ENCODE measurements at places on chromosomes 3 and 15.

DNA sequence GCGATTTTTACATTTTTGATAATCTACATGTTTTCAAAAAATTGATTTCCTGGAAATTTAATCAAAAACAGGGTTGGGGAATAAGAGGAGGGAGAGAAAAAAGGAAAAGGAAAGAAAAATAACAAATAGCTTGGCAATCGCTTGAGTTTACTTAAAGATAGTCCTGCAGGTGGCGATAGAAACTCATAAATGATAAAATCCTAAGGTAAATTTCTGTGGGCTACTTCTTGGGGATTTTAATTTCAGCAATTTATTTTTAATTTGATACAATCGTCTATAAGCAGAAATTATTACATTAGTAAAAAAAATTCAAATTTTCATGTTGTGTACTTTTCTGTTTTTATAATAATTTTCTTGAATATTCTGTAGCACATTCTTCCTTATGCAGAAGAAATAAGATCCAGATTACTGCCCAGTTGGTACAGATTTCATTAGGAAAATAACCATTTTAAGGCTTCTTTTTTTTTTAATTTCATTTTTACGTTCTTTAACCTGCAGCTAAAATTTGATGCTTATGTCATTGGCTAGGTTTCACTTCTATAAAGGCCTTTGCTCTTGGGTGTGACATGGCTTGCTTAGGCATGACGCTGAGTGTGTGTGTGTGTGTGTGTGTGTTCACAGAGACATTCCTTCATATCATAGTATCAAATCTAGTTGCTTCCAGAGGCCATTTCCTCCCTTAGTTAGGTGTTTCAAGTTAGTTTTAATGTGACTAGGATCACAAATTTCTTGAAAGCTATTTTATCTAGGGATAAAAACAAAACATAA is 181.8 kb downstream of the MCTP2 start:
- DNase-seq, result no peak

- no peak for DNase-seq
These were observed 6.1 kb downstream of the IL17RD start for GRCh38 chr3:57158813-57159738.

GRCh38 chr15:40618023-40618422 is 24.0 kb downstream of the KNL1 start:
- no peak for DNase-seq

GRCh38 chr3:71629711-71630110 is 46.2 kb upstream of the FOXP1 start:
- no peak for DNase-seq

DNA sequence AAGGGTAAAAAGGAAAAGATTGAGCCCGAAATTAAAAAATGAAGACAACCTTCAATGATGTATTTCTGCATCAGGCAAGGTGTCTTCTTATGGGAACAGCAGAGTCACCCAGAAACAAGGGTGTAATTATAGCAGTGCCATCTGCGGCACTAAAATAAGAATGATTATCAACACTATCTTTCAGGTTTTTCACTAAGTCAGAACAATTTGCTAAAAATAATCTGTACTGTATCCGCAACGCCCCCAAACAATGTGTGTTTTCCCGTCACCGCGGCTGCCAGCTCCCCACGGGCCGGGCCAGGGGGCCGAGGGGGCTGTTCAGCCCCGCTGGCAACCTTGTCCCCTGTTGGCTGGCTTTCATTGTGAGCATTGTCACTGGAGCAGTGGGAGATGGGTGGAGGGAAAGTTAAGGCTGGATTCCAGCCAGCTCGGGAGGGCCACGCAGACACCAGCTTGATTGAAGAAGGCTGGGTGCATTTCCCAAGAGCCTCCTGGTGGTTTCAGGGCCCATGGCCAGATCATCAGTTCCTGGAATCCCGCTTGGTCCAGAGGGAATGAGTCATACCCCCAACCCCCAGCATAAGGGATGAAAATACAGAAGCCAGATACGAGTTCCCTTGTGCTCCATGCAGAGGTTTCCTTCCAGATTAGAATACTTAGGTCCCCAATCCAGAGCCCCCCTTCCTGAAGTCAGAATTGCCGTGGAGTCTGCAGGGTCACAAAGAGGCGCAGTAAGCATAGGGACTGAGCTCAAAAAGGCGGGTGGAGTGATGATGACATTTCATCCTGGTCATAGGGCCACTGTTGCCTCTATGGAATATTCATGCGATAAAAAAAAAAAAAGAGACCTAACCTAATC is 90.2 kb upstream of the KLF13 start:
- DNase-seq, result no peak

DNA sequence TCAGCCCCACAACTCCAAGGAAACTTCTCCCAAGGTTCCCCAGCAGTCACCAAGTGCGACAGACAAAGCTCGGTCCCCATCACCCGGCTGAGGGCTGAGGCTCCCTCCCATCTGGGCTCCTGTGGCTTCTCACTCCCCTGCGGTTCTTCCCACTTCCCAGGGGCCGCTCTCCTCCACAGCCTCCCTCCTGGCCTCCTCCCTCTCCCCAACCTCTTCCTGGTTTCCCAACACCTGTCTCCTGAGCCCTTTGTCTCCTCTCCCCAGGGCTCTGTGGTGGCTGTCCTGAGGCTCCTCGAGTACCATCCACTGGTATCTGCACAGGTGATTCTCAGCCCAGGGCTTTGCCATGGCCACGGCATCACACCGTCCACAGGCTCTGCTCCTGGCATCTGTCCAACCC is 113.2 kb upstream of the NSMCE3 start:
- DNase-seq, result no peak

DNA sequence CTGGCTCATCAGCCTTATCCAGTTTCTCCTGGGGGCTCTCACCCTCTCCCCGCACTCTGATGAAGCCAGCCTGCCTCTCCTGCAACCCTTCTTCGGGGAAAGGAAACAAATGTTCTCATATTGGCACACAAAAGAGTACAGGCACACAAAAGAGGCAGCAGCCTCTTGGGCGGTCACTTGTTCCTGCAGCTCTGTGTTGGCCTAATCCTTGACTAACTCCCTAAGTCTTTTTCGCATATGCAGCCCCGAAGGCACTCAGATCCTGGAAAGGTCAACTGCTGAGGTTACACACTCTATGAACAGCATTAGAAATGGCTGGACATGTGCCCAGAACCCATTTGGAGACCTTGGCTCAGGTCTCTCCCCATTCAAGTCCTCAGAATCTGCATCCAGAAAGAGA is 7.4 kb upstream of the CAMP start:
- no peak for DNase-seq

- DNase-seq, result no peak
These were observed 107.1 kb downstream of the ZMAT3 start for GRCh38 chr3:178964551-178964950.

DNA sequence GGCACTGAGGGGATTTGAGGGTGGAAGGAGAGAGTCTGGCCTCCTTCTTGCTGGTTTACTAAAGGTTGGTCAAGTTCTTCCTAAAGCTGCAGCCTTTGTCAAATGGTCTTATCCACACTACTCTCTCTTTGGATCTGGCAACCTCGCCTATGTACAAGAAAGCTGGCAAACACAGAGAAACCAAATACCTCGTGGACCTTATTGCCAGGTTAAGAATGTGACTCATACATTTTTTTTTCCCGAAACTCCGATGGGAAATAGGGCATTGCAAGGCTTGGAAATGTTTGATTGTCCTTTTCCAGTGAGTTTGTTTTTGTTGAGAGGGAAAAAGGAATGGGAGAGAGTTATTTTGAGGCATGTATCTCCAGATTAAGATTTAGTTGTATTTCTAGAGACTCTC is 13.9 kb downstream of the EOMES start:
- DNase-seq, result no peak

DNA sequence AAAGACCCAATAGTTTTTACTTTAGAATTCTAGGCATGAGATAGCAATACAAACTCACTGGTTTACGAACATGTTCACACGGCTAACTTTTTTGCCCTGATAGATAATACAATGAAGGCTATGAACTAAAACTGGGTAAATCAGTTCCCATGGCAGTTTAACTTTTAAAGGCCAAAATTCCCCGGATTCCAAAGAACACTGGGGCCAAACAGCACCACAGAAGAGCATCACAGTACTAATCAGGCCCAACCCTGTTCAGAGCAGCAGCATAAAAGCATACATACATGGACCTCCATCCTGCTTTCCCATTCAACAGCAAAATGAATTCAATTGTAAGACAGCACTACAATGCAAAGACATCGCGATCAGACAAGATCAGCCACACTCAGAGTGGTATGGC is 540.3 kb upstream of the CCDC54 start:
- no peak for DNase-seq

DNA sequence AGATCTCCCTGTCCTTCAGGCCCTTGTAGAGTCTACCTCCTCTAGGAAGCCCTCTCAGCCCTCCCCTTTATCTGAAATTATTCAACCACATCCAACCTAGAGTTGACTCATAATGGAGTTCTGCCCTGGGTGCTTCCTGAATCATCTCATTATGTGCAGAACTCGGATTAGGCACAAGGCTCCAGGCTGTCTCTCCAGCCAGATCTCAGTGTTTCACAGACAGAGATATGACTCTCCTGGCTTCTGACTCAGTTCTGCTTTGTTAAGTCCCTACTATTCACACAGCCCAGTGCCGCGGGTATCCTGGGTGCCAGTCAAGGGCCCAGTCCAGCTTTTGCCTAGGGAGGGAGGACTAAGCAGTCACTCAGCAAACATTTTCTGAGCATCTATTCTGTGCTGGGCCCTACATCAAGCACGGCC is 9.3 kb downstream of the STRA6 start:
- no peak for DNase-seq

GRCh38 chr3:24344784-24345439 is 149.7 kb downstream of the THRB start:
- no peak for DNase-seq

DNA sequence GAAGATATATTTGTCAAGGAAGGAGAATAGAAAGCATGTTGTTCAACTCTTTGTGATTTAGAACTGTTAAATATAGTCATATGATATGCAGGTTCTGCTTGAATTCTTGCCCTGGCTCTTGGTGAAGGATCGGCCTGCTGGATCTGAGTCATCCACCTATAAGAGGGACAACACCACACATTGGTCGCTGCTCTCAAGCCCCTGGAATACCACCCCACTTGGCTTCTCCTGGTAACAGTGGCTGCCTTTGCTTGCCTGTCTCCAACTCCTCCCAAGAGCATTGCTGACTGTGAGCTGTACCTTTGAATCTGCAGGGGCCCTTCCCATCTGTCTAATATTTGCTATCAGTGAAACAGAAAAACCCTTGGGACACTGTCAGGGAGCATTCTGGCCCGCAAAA is 78.9 kb upstream of the DGKG start:
- DNase-seq, result no peak

DNA sequence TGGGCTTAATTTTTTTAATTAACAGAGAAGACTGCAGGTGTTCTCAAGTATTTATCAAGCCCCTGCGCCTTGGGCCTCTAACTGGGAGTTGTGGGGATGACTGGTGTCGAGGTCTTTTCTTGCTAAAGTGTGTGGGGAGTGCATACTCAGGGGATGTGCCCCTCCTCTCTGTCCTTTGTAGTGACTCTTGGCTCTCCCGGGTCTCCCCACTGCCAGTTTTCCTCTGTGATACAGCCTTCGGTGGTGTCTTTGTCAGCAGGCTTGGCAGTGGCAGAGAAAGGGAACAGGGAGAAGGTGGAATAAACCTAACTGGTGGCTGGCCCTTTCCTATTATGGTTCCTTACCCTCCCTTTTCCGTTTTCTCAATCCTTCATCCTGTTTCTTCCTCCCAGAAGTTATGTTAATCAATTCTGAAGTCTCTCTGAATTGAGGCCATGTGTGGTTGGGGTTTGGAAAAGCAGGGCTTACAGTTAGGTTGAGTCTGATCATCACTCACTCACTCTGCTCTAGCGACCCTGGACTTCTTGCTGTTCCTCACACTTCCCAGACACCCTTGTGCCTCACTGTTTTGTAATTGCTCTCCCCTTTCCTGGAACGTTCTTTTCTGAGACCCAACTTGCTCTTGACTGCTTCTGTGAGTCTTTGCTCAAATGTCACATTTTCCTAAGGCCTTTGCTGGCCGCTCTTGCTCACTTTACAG is 158.1 kb downstream of the PTPRG start:
- no peak for DNase-seq

DNA sequence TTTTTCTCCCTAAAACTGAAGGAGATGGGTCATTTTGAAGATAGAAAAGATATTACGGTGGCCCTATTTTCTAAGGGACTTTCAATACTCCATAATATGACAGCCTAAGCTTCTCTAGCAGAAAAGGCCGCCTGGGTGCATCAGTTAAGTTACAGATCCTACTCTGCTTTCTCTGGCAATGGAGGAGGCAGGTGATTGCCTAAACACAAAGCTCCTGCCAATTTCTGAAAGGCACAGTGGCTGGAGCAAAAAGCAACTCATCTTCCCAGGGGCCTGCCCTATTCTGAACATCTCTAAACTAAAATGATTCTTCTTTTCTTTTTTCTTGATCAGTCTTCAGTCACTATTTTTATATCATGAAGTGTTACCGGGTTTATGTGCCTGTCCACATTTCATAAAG is 276.7 kb downstream of the CNTN4 start:
- no peak for DNase-seq

DNA sequence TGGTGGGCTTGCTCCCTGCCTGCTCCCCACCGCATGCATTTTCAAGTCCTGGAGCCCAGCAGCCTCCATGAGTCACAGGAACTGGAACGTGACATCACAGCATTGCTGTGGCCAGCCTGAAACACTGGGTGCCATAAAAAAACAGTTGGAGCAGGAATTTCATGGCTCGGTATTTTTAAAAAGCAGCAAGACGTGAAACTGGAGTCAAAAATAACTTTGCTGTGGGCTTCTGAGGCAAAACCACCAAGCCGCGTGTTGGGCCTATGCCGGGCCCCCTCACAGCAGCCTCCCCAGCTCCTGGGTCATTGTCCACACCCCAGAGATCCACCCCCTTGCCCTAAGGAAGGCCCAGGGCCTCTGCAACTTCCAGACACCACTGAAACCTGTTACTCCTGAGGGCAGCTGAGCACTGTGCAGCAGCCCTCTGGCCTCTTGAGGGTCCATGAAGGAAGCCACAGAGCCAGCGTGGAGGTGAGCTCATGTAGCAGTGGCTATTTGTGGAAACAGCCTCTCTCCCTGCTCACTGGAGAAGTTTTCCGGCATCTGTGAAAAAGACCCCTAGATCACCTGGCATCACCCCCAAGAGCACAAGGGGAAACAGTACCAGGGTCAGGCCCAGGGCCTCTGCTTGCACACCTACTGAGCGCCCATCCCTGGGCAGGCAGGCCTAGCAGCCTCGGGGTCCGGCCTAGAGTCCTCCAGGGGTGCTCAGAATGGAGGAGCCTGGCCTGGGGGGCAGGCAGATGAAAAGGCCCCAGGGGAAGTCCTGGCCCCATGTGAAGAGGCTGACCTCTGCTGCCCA is 34.0 kb upstream of the DUSP7 start:
- DNase-seq, result no peak

DNA sequence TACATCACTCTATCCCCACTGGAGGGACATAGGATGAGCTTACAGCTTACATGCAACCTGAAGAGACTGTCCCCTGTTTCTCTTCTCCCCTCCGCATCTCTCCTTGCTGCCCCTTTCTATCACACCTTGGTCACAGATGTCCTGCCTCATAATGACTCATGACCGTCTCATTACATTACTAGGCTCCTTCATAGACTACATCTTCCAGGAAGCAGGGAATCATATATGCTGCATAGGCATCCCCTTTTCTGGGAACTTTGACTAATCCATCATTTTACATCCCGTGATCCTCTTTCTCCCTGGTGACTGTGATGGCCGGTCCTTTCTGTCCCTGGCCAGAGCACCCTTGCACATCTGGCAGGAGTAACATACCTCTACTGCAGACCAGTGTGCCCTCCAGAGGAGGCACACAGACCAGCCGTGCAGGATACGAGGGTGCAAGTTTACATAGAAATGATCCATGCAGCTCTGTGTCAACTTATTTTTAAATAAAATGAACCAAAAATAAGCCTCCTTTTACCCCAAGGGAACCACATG is 188.9 kb downstream of the CACNA2D3 start:
- DNase-seq, result no peak

Measured in stimulated activated CD4-positive, alpha-beta T cell treated with anti-CD3 and anti-CD28 coated beads, Interleukin-1b, Interleukin-23, amount 100 ng/mL, for 24 hours (primary cell).